Astrocyte of the spinal cord (primary cell): ENCODE measurements at places on chromosomes 2 and 18.
A peak's percentile ranks its signal among the peaks of the same experiment; 100 is the strongest.

GRCh38 chr2:65050931-65051330 lies 5.3 kb upstream of the CEP68 start:
- DNase-seq: peak; percentile 51

GRCh38 chr2:201420442-201421113 lies 30.7 kb downstream of the TRAK2 start:
- peak; percentile 59 for DNase-seq

- no peak for DNase-seq
Observed at GRCh38 chr2:127637236-127637630, 8.7 kb upstream of the GPR17 start.

- peak; percentile 92 for DNase-seq
Observed at GRCh38 chr2:175837046-175837445, 165.0 kb downstream of the LNPK start.

DNA sequence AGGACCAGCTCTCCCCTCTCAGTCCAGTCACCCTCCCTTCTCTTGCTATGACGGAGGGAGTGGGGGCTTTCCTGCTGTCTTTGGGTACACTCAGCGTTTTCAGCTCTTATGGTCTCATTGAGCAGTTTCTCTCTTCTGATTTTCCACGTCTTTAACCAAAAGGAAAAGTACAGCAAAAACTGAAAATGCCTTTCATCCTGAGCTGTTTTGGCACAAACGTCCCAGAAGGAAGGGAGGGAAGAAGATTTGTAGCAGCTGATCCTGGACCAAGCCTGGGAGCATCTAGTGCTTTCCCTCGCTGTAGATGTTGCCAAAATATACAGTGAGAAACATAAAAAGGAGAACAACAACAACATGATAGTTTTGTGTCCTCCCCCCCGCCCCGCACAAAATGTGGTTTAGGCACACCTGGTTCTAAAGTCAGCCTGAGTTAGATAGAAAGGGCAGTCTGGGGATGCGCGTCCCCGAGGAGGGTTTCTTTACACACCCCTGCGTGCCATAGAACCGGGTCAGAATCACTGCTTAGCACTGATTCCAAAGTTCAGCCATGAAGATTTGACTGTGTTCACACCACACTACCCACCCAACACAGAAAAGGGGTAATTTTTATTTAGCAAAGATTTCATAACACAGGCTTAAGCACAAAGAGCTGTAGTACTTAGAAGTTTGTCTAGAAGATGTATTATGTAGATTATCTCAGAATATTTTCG lies 53.4 kb downstream of the SLC40A1 start:
- DNase-seq: no peak

DNA sequence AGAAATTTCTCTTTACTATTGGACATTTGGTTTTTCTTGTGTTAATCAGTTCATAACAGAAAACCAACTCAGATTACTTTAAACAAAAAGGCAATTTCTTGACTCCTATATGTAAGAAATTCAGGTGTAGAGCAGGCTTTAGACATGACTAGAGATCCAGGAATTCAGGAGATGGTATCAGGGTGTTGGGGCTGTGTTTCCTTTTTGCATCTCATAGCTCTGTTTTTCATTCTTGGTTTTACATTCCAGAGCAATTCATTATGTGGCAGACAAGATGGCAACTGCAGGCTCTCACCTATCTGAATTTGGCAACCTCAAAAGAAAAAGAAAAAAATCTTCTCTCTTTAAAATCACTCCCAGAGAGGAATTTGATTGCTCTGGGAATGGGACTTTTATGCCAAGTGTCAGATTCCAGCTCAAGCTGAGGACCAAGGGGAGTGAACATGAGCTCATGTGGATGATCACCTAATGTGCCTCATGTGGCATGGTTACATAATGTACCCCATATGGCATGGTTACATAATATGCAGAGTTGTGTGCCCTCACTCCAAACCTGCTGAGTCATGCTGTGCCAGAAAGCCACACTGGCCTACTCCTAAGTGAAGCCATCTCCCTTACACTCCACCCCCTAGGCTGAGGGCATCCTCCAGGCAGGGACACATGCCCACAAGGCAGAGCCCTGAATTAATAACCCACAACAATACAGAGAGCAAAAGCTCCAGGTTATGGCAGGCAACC lies 282.7 kb downstream of the MBD2 start:
- no peak for DNase-seq

GRCh38 chr2:29273685-29274611 lies 158.7 kb downstream of the CLIP4 start:
- DNase-seq: no peak

GRCh38 chr2:121080013-121080772 lies 204.8 kb downstream of the TFCP2L1 start:
- peak; percentile 47 for DNase-seq

GRCh38 chr2:235834781-235835180 lies 333.4 kb downstream of the GBX2 start:
- DNase-seq: no peak

DNA sequence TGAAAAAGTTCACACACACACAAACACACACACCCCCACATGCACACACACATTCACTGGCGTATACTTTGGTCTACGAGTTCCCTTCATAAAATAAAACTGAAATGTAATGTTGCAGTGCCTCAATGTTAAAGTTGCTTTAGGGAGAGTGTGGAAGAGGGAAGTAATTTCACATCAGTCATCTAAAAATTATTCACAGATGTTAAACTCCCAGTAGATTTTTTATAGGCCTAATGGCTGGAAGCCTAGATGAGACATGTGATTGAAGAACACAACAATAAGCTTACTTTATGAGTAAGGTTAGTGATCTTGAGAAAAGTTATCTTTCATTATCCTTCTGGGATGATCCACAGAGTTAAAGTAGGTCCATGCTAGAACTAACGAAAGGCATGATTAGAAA lies 506.7 kb upstream of the CNTNAP5 start:
- peak; percentile 35 for DNase-seq

DNA sequence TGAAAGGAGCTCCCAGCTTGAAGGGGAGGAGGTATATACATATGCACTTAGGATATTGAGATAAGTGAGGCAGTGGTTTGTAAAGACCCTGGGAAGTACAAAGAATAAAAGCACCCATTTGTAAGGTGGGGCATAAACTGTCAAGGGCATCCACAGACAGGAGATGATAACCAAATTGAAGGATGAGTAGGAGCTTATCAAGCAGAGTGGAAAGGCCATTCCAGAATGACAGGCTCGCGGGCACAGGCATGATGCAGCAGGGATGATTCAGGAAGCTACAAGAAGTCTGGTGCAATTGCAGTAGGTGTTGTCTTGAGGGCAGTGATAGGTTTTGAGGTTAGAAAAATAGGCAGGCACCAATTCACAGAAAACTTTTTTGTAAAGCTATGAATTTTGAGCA lies 504.8 kb downstream of the PIK3C3 start:
- DNase-seq: no peak

- DNase-seq: no peak
Observed at GRCh38 chr2:158779621-158780020, 15.5 kb upstream of the DAPL1 start.
